ENCODE measurements at places on chromosomes 6 and 20.

- no peak for DNase-seq
These were observed 344.9 kb downstream of the CDKAL1 start for GRCh38 chr6:20879121-20879520.

GRCh38 chr20:44288252-44288651 is 22.8 kb downstream of the FITM2 start:
- DNase-seq = no peak

GRCh38 chr20:33796907-33797544 is 14.1 kb upstream of the CHMP4B start:
- DNase-seq = no peak

DNA sequence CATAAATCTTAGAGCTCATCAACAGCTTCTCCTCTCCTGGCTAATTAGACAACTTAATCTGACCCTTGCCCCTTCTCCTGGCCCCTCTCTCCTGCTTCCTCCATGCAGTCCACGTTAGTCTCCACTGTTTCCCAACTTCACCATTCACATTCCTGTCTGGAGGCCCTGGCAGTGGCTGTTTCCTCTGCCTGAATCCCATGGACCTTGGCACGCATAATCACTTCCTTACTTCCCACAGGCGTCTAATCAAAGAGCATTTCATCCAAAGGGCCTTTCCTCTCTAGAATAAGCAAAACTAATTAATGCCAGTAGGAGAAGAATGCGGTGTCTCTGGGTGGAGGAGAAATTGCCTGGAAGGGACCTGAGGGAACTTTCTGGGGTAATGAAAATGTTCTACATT is 16.4 kb upstream of the XRN2 start:
- no peak for DNase-seq

DNA sequence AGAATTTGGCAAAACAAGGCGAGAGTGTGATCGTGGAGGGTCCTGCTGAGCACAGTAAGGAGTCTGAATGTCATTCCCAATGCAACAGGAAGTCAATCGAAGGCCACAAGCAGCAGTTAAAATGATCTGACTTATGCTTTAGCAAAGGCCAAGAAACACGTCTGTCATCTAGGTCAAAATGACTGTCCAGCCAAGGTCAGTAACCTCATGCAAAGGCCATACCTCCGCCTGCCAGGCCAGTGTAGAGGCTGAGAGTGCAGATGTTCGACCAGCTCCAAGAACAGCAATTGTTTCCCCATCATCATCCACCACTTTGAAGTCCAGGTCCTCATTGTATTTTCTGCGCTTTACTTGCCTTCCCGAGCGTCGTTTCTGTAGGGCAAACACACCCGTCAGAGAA is 105.6 kb downstream of the CHD6 start:
- no peak for DNase-seq
